ENCODE measurements at places on chromosomes 5 and 9. TPM values are rescaled to one million over a fixed set of nuclear protein-coding genes. Genes with fewer than 3 reads are reported as not detected.

Gene GPX3
- not detected for total RNA-seq

Gene RFK
- 16.6 TPM for total RNA-seq

Gene LPAR1
- not detected for total RNA-seq

Gene PDE6A
- total RNA-seq: not detected

DNA sequence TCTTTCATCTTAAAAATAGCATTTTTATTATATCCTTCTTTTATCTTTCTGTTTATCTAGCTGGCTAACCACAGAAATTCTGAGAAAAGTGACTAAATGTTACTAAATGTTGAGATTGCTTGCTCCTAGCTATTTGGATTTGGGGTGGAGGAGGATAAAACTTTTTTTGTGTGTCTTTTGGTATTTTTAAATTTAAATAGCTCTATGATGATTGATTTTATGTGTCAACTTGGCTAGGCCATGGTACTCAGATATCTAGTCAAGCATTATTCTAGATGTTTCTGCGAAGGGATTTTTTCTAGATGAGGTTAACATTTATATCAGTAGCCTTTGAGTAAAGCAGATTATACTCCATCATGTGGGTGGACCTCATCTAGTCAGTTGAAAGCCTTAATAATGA is 75.0 kb downstream of the GCNT1 start:
- DNase-seq: no peak
- H3K4me1 ChIP-seq: peaks cover 9% of the 10 kb centered on the region
- H3K27ac ChIP-seq: no peak overlapping the region
- H3K27me3 ChIP-seq: peaks cover 2% of the 10 kb centered on the region

GRCh38 chr5:147340941-147341340 is 106.1 kb downstream of the STK32A start:
- no peaks in the 10 kb centered on the region for H3K4me1 ChIP-seq
- H3K27me3 ChIP-seq: no peaks in the 10 kb centered on the region
- H3K27ac ChIP-seq: no peak overlapping the region
- DNase-seq: no peak
- no peaks in the 10 kb centered on the region for H3K36me3 ChIP-seq
- H3K4me3 ChIP-seq: no peak overlapping the region

DNA sequence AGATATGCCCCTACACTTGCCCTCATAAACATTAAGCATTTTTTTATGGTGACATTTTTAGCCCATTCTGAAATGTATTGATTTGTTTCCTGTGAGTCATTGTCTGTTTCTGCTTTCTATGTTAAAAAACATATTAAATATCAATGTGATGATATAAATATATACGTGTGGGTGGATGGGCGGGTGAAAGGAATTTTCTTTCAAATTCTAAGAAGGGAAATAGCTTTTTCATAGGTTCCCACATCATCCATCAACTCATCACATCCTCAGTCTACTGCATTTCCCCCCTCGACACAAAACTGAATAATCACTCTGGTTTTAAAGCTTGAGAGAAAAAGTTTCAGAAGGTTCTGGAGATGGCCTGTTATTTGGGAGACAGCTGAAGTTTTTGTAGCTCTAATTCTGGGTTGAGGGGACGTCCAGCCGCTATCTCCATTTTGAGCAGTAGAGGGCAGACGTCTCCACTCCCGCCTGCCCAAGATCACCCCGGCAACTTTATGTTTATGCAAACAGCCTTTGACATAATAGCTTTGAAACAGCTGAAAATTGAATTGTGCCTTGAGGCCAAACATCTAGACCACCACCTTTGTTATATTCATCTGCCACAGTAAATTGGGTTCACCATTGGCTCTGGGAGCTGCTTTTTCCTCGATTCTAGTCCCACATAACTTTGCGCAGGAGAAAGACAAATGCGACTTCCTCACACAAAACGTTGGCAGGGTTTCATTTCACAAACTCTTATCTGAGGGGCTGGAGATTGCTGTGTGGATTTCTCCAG is 216.2 kb upstream of the CLINT1 start:
- no peak overlapping the region for H3K4me3 ChIP-seq
- DNase-seq: peak; percentile 83
- peaks cover 17% of the 10 kb centered on the region for H3K27me3 ChIP-seq

DNA sequence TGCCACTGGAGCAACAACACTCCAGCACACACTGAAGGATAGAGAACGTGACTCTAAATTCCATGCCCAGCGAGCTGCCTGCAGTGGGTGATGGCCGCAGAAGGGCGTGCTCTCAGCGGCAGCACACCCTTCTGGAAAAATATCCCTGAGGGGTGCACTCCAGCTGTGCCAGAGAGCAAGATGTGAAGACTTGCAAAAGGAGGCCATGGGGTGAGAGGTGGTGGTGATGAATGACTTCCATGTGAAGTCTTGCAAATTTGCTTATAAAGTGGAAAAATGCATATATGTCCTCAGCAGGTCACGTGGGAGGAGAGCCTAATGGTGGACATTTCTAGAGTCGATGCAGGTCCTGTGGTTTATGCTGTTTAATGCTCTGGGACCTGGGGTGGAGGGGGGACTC is 39.8 kb upstream of the COL5A1 start:
- H3K27ac ChIP-seq: no peak overlapping the region
- H3K4me3 ChIP-seq: no peak overlapping the region
- no peaks in the 10 kb centered on the region for H3K36me3 ChIP-seq
- H3K4me1 ChIP-seq: no peaks in the 10 kb centered on the region

GRCh38 chr5:135249658-135250057 is 149.4 kb downstream of the MACROH2A1 start:
- no peak overlapping the region for H3K27ac ChIP-seq
- no peak for DNase-seq
- no peak overlapping the region for H3K4me3 ChIP-seq
- H3K36me3 ChIP-seq: no peaks in the 10 kb centered on the region
- H3K27me3 ChIP-seq: no peaks in the 10 kb centered on the region

DNA sequence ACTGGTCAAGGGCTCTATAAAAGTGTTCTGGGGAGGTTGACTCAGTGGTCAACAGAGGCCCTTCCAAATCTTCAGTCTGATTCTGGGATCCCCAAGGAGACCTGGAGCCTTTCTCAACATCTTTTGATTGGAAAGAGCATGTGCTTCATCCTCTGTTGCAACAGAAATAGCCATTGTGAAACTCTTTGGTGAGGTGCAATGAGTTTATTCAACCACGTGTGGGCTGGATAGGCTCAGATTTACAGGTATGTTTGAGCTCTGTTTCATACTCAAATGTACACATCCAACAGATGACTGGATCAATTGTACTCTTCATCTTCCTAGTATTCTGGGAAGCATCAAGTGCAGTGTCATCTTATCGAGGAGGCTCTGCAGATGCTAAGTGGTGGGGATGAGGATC is 60.5 kb downstream of the CTSL start:
- peaks cover 2% of the 10 kb centered on the region for H3K4me1 ChIP-seq
- no peaks in the 10 kb centered on the region for H3K27me3 ChIP-seq
- H3K27ac ChIP-seq: no peak overlapping the region
- no peak for DNase-seq
- no peaks in the 10 kb centered on the region for H3K36me3 ChIP-seq

DNA sequence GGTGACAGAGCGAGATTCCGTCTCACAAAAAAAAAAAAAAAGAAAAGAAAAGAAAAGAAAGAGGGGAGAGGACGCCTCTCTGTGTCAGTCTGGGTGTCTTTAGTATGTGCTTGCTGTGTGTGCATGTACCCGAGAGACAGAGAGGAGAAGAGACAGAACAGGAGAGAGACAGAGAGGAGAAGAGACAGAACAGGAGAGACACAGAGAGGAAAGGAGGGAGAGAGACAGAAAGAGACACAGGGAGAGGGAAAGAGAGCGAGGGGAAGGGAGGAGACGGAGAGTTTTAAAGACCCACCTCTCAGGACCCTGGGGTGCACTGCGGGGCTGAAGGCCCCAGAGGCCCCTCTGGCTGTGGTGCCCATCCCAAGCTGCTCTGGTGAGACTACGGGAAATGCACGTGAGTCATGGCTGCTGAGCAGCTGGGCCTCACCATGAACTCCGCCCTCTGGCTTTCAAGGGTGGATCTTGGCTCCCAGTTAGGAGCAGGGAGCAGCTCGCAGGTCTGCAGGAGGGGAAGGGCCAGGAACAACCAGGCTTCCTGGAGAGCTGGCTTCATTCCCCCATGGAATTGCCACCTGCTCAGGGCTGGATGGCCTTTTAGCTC is 7.9 kb downstream of the SLC6A3 start:
- no peak overlapping the region for H3K4me3 ChIP-seq
- H3K4me1 ChIP-seq: no peaks in the 10 kb centered on the region
- H3K27me3 ChIP-seq: no peaks in the 10 kb centered on the region
- H3K27ac ChIP-seq: no peak overlapping the region

GRCh38 chr5:73031839-73032238 is 76.0 kb downstream of the FCHO2 start:
- no peak for DNase-seq
- H3K27ac ChIP-seq: no peak overlapping the region
- no peak overlapping the region for H3K4me3 ChIP-seq
- H3K4me1 ChIP-seq: no peaks in the 10 kb centered on the region
- peaks cover 8% of the 10 kb centered on the region for H3K27me3 ChIP-seq
- H3K36me3 ChIP-seq: no peaks in the 10 kb centered on the region

- H3K27me3 ChIP-seq: peaks cover 88% of the 10 kb centered on the region
- no peak for DNase-seq
- H3K4me3 ChIP-seq: peak overlapping the region; percentile 70
- peak overlapping the region; percentile 74 for H3K27ac ChIP-seq
- peaks cover 37% of the 10 kb centered on the region for H3K4me1 ChIP-seq
Observed at GRCh38 chr5:55227664-55228430, 732 bp upstream of the MCIDAS start.

DNA sequence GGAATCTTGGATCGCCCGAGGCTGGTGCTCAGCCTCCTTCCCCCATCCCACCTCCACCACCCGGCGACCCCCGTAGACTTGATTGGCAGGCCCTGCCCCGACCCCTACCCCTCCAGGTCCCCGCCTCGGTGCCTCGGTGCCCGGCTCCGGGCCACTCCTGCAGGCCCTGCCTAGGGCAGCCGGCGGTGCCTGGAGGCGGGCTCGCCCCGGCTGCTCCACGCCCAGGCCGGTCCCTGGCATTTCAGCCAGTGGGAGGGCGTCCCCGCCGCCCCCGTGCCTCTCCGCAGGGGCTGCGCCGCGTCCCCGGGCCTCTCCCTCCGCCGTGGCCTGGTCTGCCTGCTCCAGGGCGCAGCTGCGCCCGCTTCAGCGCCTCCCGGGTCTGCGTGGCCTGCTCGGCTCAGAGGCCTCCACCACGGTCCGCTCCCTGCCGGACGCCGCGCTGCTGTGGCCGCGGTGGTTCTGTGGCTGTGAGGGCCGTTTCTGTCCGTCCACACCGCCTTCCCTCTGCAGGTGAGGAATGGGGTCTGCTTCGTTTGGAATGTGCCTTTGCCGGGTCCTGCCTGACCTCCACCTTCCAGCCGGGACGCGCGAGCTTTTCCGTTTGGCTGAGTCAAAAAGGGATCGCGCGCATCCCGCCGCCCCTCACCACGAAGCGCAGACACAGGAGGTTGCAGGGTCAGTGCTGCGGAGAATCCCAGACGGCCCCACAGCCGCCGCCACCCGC is 48.3 kb upstream of the IRX4 start:
- H3K4me1 ChIP-seq: no peaks in the 10 kb centered on the region
- no peak overlapping the region for H3K27ac ChIP-seq
- no peak overlapping the region for H3K4me3 ChIP-seq
- H3K36me3 ChIP-seq: no peaks in the 10 kb centered on the region
- no peak for DNase-seq

GRCh38 chr9:97845130-97845529 is 7.9 kb upstream of the FOXE1 start:
- no peaks in the 10 kb centered on the region for H3K36me3 ChIP-seq
- H3K4me1 ChIP-seq: peaks cover 6% of the 10 kb centered on the region

DNA sequence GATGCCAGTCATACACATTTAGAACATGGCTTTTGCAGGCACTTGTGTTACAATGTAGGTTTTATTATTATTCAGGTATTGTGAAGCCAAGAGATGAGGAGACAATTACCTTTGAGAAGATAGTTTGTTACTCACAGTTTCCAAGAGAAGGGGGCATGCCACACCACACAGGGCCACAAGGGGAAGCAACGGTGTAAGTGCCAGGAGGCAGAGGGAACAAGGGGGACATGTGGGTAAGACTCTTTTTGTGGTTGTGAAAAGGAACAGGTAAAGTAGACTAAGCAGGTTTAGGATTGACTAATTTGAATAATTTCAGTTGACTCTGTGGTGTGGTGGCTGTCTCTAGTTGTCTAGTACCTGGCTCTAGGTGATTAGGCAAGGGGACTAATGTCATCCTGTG is 191.2 kb downstream of the TRPM6 start:
- H3K27ac ChIP-seq: no peak overlapping the region
- H3K36me3 ChIP-seq: no peaks in the 10 kb centered on the region
- H3K4me3 ChIP-seq: no peak overlapping the region
- peaks cover 2% of the 10 kb centered on the region for H3K4me1 ChIP-seq
- H3K27me3 ChIP-seq: no peaks in the 10 kb centered on the region

DNA sequence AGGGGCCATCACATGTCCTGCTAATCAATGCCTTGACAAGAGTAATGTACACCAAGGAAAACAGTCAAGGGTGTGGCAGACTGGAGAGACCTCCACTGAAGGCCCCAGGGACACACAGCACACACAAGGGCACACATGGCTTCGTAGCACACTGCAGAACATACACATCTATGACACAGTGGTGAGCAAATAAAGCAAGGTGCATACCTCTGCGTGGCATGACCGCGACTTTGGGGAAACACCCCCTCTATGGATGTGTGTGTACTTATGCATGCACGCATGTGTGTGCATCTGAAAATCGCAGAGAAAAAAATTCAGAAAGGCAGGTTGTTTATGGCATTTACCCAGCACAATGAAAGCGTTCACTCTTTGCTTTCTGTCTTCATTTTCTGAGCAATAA is 20.5 kb downstream of the SEMA4D start:
- H3K27ac ChIP-seq: peak overlapping the region; percentile 97
- H3K36me3 ChIP-seq: peaks cover 82% of the 10 kb centered on the region
- peaks cover 82% of the 10 kb centered on the region for H3K4me1 ChIP-seq
- H3K4me3 ChIP-seq: peak overlapping the region; percentile 88
- no peaks in the 10 kb centered on the region for H3K27me3 ChIP-seq

GRCh38 chr9:132931178-132931735 is 13.2 kb downstream of the TSC1 start:
- H3K4me3 ChIP-seq: no peak overlapping the region
- no peak overlapping the region for H3K27ac ChIP-seq
- no peaks in the 10 kb centered on the region for H3K4me1 ChIP-seq
- DNase-seq: no peak

GRCh38 chr5:74953937-74954720 is 87.9 kb upstream of the FAM169A start:
- no peak overlapping the region for H3K27ac ChIP-seq
- no peak overlapping the region for H3K4me3 ChIP-seq
- H3K36me3 ChIP-seq: no peaks in the 10 kb centered on the region
- H3K27me3 ChIP-seq: peaks cover 19% of the 10 kb centered on the region
- no peaks in the 10 kb centered on the region for H3K4me1 ChIP-seq

- DNase-seq: no peak
Observed at GRCh38 chr5:122439645-122440044, 127.6 kb downstream of the SNCAIP start.

Data from activated CD4-positive, alpha-beta T cell treated with anti-CD3 and anti-CD28 coated beads, Interleukin-2, amount 10 ng/mL, durations not matched to agents 24 days and 14 days (primary cell).